ENCODE measurements at places on chromosomes 1 and 21.

DNA sequence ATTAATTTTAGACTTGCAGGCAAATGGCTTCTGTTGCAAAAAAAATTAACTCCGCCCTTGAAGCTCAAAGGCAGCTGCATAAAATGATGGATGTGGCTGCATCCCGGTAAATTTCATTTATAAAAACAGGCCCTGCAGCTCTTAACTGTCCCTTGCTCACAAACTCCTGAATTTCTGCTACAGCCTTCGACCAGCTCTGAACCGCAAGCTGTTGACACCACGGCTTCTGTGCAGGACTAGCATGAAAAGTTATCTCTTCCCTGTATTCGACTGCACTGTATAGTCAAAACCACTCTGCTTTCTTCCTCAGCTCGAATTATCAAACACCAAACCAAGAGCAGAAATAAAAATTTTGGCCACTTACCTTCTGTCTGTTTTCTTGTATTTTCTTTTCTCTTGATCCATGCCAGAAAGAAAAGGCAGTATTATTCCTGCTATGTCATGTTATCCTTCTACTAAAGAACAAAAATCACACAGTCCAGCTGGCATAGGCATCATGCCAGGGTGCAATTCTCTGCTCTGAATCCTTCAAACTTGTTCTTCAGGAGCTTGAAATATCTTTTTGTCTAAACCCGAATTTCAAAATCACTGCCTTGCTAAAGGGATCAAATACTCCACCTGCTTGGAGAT, 195.5 kb upstream of the NCAM2 start:
- DNase-seq = no peak

DNA sequence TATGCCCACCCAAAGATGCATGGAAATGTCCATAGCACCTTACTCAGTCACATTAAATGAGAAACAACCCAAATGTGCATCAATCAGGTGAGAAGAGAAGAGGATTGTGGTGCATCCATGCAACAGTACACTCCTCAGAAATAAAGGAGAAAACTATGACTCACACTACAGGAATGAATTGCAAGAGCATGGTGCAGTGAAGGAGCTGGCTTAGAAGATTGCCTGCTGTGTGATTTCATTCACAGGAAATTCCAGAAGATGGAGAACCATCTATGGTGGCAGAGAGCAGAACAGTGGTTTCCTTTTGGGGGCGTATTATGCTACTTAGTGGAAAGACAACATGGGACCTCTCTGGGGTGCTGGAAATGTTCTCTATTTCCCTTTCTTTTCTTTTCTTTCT, 278.6 kb upstream of the AJAP1 start:
- DNase-seq = no peak

DNA sequence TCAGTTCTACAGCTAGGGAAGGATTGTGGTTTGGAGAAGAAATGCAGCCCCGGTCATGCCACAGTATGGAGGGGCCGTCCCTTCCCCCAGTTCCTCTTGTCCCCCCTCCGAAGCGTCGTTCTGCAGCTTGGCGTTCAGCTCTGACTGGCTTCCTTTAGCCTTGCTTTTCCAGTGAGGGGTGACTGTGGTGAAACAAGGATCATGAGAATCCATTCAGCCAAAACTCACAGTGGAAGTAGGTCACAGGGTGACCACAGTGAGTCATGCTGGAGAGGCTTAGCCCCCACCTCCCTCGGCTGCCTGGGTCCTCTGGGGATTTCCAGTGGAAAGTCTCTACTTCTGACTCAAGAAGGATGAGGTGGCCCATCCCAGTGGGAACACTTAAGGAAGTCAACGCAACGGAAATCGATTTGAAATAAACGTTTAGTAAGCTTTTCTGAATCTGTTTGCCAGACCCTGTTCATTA, 37.3 kb upstream of the COL6A2 start:
- no peak for DNase-seq

- no peak for DNase-seq
These were observed 159.7 kb downstream of the DISP1 start for GRCh38 chr1:222974496-222974895.

GRCh38 chr21:36719614-36720013, 20.7 kb downstream of the SIM2 start:
- DNase-seq = no peak
